ENCODE measurements at places on chromosomes 5 and 9.

- no peak for DNase-seq
These were observed 10.8 kb upstream of the ZFR start for GRCh38 chr5:32455311-32455710.

- DNase-seq = no peak
These were observed 114.9 kb downstream of the TLE1 start for GRCh38 chr9:81574405-81574804.

DNA sequence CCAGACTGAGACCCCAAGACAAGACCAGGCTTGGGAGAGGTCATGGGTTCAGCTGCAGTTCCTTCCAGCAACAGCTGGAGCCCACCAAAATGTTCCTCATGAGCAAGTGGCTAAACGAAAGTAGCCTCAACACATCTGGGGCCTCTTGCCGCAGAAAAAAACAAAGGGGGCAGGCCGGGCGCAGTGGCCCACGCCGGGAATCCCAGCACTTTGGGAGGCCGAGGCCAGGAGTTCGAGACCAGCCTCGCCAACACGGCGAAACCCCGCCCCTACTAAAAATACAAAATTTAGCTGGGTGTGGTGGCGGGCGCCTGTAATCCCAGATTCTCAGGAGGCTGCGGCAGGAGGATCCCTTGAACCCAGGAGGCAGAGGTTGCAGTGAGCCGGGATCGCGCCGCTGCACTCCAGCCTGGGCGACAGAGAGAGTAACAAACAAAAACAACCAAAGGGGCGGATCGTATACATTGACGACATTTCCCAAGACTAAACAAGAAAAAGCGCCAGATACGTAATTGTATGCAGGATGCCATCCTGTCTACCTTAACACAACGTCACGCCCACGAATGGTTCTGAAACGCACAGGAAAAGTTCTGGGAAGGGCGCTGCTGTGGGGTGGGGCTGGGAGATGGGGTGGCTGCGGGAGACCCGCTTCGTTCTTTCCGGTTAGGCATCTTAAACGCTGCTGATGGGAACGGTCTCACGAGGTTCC lies 1.7 kb downstream of the INPP5E start:
- DNase-seq = no peak

DNA sequence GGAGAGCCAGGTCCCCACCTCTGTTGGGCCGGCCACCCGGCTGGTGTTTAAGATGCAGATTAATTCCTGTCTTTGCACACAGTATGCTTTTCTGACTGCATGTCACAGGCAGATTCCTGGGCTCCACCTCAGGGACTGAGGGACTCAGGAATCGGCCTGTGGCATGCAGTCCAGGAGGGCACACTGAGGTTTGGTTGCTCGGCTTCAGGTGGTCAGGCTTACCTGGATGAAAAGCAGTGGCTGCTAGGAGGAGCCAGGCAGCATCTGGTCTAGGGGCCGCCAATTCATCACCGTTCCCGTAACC lies 1.1 kb downstream of the WDR5 start:
- DNase-seq = no peak

DNA sequence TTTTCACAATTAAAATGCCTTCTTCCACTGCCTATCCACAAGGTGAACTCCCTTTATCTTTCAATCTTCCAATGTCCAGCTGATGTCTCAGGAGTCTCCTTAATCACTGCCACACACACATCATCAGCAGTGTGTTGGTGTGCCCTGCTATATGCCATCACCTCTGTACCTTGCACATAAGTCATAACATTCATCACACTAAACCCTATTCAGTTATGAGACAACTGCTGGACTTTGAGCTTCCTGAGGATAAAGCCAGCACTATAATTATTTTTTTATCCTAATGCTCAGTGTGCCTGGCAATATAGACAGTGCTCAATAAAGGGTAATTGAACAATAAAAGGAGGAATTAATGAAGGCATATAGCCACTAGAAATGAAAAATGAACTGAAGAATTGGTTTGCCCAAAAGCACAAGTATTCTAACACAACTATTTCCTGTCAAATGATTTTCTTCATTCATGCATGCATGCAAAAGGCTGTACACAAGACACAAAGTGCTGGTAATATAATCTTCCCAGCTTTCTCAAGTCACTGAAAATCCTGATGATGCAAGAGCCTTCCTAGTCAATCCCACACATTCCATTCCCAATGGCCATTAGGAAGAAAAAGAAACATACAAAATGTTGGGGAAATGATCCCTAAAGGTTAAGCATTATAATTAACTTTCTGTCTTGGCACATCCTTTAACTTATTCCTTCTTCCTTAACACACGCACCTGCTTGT lies 32.4 kb downstream of the LPAR1 start:
- no peak for DNase-seq

DNA sequence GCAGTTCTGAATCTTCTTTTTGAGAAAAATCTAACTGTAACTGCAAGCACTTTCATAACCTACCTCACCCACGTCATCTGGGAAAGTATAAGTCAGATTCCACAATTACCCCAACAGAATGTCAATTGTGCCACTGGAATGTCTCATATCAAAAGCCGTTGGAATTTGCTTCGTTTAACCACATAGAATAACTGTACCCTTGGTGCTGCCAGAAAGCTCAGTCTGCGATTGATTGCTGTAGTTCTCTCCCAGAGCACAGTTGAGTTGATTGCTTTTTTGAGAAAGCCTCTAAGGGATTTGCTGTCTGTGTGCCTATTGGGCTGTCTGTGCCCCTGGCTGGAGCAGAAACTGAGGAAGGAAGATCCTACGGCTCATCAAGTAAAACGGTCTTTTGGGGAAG lies 583.6 kb downstream of the TMEM38B start:
- no peak for DNase-seq

GRCh38 chr9:80156756-80157472 lies 585.1 kb downstream of the TLE4 start:
- no peak for DNase-seq

DNA sequence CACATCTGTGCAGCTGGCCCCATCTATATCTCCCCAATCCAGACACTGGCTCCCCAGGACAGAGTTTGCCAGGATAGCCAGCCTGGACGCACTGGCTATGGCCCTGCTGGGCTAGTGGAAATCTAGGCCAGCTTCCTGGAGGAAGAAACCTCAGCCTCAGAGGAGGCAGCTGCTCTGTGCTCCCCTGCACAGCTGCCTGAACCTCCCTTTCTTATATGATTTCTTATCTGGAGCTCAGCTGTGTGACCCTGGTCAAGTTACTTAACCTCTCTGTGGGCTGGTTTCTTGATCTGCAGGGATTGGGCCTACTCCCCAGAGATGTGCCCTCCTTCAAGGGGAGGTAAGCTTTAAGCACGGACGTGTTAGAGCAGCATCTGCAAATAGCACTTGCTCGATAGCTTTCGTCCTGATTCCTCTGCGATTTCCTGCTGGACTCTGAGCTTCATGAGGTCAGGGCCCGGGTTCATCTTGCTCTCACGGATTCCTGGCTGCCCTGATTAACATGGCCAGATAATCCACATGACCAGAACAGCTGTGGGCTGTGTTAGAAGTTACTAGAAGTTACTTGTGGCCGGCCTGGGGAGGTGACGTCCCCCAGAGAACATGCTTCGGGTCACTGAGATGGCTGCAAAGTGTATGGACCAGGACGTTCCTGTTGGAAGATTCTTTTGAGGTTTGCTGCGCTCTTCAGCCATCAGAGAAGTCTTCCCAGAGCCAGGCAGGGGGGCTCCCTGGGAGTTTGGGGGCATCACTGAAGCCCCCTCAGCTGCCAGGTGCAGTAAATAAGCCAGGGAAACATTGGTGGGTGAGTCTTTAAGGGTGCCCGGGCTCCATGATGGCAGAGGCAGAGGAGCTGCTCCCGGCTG lies 14.5 kb downstream of the C9orf50 start:
- DNase-seq = no peak

- peak; percentile 30 for DNase-seq
These were observed 37.7 kb downstream of the NR4A3 start for GRCh38 chr9:99859243-99859980.

DNA sequence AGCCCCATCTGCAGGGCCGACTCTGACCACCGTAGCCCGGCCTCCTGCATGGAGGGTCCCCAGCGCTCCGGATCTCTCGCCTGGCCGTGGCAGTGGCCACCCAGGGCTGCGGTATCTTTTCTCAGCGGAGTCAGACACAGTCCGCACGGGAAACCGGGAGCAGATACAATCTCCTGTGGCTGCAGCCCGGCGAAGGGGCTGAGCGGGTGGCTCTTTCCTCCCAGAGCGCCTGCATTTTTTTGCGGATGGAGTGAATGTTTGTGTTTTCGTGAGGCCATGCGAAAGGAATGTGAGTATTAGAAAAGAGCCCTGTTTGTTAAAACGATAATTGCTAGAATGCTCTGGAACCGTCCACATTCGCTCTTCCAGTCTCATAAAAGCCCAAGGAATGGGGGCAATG lies 53.4 kb upstream of the PTCH1 start:
- DNase-seq = no peak

DNA sequence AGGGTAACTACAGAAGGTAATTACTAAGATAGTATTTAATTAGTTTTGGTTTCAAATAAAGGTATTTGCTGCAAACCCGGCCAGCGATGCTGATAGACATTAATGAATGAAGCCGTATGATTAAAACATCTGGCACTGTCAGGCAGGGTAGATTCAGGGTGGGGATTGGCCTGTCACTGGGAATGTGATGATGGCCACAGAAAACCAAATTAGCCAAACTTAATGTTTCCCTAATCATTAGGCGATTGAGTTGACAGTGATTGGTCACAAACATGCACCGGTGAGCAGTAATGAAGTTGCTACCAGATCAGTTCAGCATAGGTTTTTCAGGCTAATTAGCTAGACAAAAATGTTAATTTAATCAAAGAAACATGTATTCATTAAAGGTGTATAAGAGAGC lies 107.5 kb downstream of the SGCD start:
- DNase-seq = no peak

DNA sequence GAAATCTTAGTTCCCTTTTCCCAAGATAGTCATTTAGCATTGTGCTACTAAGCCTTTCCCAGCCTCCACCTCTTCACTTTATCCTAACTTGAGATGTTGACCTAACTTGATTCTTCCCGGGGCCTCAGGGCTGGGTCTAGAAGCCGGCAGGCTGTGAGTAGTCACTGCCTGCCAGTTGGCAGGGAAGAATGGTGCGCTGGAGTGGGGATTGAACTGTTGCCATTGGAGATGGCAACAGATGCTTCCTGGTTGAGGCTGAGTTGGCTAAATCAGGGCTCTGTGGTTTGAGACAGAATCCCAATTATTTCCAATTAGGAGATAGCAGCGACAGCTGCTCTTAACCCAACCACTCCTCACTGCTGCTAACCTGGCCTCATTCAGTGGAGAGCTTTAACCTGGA lies 343.1 kb downstream of the BRINP1 start:
- DNase-seq = no peak

DNA sequence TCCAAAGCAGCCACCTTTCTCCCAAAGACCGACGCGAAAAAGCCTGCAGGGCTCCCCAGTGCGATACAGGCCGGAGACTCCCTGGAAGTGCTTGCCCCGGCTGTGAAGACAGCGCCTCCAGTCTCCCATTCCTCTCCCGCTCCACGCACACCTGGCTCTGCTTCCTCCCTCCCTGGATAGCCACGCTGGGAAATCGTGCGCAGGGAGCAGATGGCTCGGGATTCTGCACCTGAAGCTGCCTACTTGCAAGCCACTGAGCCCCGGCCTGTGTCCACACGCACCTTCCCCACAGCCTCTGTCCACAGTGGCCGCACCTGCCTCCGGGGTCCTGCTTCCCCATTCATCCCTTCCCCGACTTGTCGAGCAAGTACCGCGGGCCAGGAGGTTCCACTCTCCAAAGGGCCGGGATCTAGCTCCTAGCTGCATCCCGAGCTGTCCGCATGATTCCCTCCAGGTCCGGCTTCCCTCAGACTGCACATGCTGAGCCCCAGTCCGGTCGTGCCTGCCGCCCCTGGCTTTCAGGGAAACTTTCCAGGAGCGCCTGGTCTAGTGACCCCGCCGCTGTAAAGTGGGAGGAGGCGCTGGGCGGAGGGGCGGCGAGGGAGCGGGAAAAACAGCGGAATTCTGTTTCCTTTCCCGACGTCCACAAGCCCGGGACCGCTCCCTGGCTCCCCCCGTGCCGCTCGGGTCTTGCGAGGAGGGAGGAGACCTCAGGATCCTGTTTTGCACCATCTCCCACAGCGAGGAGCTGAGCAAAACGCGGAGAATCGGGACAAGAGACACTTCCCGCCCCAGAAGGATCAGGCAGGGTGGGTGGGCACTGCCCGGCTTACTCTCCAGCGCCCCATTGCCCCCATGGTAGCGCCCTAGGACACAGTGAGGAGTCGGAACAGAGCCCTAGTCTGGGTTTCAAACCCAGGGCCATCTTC lies 2.0 kb downstream of the SEMA6A start:
- DNase-seq = peak; percentile 77

GRCh38 chr9:128053560-128053959 lies 13.6 kb downstream of the NAIF1 start:
- DNase-seq = peak; percentile 30

DNA sequence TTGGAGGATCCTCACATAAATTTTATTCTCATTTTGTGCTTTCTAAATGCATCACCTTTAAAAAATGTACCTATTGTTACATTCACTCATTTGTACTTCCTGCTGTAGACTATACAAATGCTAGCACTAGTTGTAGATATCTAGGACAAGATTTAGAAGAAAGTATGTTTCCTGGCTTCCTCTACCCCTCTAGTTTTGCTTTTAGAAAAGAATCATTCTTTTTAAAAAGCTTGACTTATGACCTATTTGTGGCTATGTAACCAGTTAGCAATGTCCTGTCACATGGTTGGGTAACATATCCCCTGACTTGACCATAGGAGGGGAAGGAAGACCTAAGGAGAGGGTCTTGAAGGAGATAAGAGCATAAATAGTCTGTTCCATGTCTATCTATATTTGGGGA lies 13.3 kb downstream of the CAMK4 start:
- DNase-seq = no peak

DNA sequence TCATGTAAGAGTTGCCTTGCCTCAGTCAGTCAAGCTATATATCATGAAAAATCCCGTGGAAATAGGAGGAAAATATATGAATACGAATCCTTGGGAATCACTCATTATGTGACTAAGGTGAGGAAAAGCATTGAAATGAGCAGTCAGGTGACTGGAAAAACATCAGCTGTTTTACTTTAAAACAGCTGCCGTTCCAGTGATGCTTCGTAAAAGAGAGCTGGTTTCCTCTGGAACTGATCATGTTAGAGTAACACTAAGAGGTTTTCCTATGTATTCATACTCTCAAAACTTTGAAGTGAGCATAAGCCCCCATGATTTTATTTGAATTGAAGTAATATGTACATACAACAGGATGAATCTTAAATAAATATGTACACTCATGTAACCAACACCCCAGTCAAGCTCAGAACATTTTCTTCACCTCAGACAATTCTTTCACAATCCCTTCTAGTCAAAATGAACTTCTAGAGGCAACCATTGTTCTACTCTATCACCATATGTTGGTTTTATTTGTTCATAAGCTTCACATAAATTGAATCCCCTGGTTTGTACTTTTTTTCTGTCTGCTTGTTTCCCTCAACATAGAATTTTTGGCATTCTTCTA lies 107.7 kb downstream of the SLC25A46 start:
- no peak for DNase-seq

GRCh38 chr5:146291421-146292074 lies 47.1 kb upstream of the POU4F3 start:
- DNase-seq = no peak

- no peak for DNase-seq
These were observed 51.2 kb upstream of the ZSWIM6 start for GRCh38 chr5:61280761-61281427.

- DNase-seq = no peak
These were observed 21.7 kb downstream of the RMI1 start for GRCh38 chr9:84002344-84002743.

Measured in adrenal gland (tissue), 19 donors.